Stimulated activated effector memory CD8-positive, alpha-beta T cell treated with anti-CD3 and anti-CD28 coated beads, Interleukin-12 subunit alpha, Interleukin-12 subunit beta, amount 100 ng/mL, for 72 hours (primary cell): ENCODE measurements at places on chromosomes 12 and 14.

DNA sequence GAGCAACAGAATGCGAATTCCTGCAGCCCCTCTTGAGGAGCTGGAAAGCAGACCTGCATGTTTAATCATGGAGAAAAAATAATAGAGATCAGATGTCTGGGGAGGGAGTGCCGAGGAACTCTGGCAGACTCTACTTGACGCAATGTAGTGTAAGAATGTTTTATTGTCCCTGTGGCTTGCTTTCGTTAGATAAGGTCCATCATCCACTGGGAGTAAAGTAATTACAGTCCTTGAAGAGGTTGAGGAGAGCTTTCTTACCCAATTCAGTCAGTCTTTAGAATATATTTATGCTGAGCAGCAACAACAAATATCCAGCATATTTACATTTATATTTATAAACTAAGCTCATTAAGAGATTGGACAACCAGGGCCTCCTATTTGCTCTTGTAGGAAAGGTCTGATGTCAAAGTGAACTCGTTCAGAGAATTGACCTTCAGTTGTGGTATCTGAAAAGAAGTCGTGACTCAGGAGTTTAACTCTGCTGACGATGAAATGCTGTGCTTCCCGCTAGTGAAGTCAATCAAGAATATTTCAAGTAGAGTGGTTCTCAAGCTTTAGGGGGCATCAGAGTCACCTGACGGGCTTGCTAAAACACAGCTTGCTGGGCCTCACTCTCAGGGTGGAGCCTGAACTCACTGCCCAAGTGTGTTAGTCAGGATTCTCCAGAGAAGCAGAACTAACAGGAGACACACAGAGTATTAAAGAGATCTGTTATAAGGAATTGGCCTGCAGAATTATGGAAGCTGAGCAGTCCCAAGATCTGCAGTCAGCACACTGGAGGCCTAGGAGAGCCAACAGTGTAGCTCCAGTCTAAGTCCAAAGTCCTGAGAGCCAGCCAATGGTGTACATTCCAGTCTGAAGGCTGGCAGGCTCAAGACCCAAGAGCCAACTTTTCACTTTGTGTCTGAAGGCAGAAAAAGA, 139.3 kb upstream of the LMNTD1 start:
- no peak for DNase-seq

GRCh38 chr12:32891956-32892355, 4.6 kb downstream of the PKP2 start:
- DNase-seq, result no peak

DNA sequence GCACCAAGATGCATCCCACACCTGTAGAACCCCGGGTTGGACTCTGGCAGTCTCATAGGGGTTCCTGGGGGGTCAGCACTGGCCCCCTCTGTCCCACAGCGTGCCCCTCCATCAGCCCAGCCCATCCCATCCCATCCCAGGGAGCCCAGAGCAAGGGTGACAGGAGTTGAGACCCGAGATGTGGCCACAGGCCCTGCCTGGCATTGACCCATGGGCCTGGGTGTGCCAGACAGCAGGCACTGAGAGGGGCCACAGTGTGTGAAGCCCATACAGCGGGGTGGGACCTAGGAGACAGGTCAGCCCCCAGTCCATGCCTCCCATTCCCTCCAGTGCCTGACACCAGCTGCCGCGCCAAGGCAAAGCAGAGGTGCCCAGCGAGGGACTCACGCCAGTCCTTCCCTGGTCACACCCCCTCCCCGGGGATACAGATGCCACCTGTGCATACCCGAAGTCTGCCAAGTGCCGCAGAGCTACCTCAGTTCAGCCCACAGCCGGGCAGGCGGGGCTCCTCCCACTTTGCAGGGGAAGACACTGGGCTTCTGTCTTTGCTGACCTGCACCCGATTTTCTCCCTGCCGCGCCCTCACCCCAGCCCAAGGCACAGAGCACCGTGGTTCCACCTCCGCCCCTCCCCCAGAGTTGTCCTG, 50.4 kb downstream of the CYP46A1 start:
- no peak for DNase-seq

GRCh38 chr14:71620401-71620800, 311.8 kb upstream of the RGS6 start:
- no peak for DNase-seq

DNA sequence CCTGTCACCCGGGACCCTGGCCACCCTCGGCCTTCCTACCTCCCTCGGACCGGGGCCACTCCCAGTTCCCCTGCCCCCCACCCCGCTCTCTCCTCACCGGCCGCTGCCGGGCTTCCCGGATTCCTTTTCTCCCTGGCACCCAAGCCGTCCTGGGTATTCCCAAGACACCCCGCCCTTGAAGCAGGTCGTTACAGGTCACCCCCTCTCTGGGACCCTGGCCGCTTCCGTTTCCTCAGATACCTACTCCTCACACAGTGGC, 493 bp downstream of the NUMB start:
- peak; percentile 60 for DNase-seq

DNA sequence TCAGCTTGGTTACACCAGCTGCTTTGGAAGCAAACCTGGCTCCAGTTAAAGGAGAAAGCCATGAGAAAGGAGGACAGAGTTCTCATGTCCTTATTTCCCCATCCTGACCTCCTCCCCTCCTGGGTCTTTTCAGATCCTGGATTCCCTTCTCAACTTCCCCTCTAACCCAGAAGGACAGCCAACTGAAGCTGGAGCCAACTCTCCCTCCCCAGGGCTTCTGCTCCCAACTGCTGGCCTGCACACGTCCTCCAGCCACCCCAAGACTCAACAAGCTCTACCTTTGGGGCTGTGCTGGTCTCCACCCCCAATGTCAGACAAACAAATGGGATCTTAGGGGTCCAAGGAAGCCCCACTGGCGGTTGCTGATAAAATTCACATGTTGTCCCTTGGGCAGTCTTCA, 651.1 kb upstream of the TBX3 start:
- DNase-seq, result no peak

- no peak for DNase-seq
These were observed 45.4 kb downstream of the PPP4R3A start for GRCh38 chr14:91464615-91465205.

GRCh38 chr14:41222581-41222980, 384.1 kb upstream of the LRFN5 start:
- DNase-seq, result no peak

DNA sequence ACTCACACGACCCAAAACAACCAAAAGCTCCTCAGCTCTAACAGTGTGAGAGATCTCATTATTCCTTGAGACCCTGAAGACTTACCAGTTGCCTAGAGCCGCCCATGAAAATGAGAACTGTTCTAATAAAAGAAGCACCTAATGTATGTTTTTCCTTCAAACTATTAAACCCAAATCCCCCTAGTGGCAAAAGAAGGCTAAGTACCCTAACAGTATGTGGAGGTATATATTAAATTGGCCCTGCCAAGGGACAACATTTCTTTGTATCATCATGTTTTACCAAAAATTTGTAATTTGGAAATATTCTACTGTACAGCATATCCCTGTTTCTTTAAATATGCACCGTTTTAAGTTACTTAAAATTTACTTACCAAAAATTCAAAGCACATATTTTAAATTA, 38.0 kb upstream of the PPFIA2 start:
- no peak for DNase-seq

DNA sequence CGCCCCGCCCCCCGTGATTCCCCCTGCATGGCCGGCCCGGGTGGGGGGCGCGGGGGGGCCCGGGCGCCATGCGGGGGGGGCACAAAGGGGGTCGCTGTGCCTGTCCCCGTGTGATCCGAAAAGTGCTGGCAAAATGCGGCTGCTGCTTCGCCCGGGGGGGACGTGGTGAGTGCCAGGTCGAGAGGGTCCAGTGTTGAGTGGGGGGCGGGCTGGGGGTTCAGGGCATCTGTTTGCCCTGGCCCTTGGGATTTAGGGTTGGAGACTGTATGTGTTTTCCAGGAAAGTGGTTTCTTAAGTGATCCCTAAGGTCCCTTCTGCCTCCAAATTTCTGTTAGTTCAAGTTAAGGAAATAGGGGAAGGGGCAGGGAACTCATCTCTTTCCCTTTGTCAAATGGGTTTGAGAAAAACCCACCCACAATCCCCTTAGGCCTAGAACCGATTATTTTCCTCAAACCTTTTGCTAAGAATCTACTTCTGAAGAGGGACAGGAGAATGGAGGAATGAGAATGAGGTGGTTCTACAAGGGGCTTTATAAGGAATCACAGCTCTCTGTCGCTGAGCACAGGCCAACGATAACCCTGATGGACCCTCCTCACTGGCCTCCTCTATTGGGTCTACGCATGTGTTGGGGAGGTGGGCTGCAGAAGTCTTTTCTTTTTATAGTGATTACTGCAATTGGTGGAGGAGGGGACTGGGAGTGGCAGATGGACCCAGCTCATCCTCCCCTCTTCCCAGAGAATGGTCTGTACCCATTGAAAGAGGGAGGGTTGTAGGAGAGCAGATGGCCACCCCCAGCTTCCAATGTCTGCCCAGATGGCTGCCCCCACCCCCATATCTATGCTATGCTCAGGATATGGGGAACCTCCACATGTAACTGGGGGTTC, 834 bp downstream of the ARHGEF25 start:
- DNase-seq, result no peak

GRCh38 chr12:72839696-72840095, 567.5 kb downstream of the TRHDE start:
- DNase-seq, result no peak

- no peak for DNase-seq
These were observed 40.5 kb downstream of the CRACR2A start for GRCh38 chr12:3712209-3712992.

DNA sequence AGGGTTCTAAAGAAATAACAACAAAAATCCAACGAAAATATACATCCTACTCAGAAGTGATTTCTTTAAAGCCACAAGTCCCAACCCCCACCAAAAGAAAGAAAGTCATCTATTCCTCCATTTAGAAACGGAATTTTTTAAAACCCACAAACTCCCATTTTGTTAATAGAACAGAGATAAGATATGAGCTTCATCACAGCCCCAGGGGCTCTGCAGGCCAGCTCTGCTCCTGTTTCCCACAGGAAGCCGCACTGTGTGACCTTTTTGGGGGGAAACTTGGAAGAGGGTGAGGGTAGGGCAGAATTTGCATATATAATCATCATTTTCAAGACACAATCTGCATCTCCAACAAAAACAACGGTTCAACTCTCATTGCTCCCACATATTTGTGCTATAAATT, 2.8 kb downstream of the FBXL14 start:
- DNase-seq, result no peak

GRCh38 chr12:119128527-119128926, 50.2 kb upstream of the HSPB8 start:
- DNase-seq, result no peak

DNA sequence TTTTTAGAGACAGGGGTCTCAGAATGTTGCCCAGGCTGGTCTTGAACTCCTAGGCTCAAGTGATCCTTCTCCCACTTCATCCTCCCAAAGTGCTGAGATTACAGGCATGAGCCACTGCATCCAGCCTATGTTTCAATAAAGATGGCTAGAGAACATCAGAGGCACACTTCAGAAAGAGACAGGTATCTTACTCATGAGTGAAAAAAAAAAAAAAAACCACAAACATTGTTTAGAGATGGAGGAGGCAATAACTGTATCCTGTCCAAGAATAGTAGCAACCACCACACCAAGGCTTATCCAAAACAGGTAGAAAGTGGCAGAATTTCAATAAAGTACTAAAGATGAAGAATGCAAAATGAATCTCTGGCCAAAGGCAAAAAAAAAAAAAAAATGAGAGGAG, 30.3 kb downstream of the EEA1 start:
- no peak for DNase-seq
